ENCODE measurements at places on chromosomes 2 and 18.

GRCh38 chr2:14517731-14518130 lies 114.8 kb upstream of the LRATD1 start:
- no peak for DNase-seq

GRCh38 chr2:209534228-209534627 lies 110.4 kb downstream of the MAP2 start:
- DNase-seq: no peak

- no peak for DNase-seq
These were observed 48.1 kb downstream of the CHN1 start for GRCh38 chr2:174957050-174957449.

GRCh38 chr2:224472827-224473226 lies 70.9 kb upstream of the FAM124B start:
- no peak for DNase-seq

DNA sequence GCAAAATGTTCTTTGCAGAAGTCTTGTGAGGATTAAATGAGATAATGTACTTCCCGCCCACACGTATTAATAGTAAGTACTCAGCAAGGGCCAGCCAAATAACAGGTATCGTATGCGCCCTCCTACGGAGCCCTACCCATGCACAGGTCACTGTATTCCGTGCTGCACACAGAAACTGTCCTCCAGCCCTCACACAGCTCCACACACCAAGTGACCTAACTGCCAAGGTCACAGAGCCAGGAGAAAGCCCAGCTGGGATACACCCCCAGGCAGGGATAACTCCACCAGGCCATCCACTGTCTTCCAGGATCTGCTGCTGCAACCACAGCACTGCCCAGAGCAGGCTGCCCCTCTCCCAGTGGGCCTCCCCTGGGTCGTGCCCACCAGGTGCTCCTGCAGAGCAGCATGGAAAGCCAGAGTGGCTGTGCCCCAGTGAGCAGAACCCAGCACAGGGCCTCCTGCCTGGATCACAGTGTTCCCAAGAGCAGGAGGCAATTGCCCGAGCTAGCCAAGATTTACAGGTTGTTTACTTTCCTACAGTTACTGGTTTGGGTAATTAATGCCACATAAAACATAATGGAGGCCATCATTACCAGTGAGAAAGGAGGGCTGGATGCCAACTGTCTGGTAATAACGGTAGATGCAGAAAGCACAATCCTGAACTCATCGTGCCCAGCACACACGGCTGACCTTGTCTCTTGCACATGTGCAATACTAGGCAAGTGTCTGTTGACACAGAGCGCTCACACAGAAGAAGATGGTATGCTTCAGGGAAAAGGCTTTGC lies 24.4 kb downstream of the TFCP2L1 start:
- no peak for DNase-seq

GRCh38 chr2:233053928-233054784 lies 6.0 kb upstream of the INPP5D start:
- DNase-seq: no peak

DNA sequence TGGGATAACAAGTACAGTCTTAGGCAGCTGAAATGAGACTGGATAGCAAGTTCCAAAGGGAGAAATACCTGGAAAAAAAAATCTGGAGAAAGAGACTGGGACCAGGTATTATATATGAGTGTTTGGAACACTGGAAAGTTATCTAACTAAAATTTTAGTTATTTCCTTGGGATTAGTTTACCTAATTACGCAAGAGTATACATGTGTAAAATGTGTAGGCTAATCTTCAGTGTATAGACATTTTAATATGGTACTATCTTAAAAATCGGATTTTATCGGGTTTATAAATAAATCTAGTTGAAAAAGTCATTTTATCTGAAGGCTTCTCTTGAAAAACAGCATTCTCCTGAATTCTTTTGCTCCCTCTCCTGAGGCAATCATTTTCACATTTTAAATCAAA lies 3.9 kb downstream of the EPB41L5 start:
- no peak for DNase-seq

DNA sequence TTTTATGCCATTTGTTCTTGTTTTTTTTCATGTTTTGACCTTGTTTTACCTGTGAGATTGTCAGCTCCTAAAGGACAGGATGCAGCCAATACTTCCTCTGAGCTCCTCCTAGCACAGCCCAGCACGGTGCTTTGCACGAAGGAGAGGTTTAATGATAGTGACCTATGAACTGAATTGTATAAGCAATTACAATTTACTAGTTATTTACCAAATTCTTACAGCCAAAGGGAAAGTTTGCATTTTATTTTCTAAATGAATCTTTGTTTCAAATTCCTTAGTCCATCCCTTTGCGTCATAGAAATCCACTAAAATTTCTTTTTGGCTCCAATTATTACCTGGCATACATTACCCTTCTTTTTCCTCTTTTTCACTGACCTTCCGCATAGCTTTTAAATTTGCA lies 326.1 kb downstream of the TDRD15 start:
- DNase-seq: no peak

- DNase-seq: no peak
These were observed 27.3 kb upstream of the INHBB start for GRCh38 chr2:120318626-120319025.

DNA sequence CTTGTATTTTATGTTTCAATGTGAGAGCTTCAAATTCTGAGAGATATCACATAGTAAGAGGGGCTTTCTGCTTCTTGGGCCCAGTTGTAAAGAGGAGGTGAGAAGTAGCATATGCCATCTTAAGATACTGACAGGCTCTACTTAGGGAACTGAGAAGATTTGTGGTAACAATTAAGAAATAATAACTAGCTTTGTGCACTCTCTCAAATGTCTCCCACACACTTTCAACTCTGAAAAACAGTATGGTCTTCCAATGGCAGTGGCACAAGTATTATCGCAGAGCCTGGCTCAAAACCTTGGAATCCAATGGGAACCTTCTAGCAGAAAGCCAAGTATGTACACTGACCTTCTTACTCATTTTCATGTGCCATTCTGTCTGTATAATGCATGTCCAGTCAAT lies 80.3 kb upstream of the FAM237A start:
- no peak for DNase-seq

DNA sequence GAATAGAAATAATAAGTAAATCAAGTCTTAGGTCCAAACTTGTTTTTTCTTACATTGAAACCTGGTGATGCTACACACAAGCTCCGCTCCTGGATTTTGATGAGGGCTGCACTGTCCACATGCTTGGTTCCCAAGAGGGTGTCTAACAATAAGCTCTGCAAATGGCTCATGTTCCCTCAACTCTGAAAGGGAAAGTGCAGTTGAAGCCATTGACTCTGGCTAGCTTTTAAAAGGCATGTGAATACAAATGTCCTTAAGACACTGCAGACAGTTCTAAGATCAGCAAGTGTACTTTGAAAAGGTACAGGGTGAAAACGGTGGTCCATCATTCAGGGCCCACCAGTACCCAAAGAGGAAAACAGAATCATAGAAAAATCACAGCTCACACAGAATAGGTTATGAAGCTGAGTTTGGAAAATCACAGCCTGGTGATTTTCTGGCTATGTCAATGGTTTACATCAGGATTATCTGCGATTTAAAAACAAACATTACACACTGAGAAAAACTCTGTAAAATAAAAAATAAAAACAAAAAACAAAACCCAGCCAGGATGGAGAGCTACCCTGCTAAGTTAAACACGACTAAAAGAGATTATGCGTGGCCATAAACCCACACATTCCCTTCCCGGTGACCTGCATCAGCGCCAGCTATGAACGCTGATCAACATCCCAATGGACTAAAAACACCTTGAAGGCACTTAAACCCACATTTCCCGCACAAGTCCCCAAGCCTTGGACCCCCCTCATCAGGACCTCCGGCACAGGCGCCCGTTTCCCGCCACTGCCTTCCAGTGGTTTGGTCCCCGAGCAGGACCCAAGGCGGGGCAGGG lies 554 bp downstream of the PFN4 start:
- no peak for DNase-seq

DNA sequence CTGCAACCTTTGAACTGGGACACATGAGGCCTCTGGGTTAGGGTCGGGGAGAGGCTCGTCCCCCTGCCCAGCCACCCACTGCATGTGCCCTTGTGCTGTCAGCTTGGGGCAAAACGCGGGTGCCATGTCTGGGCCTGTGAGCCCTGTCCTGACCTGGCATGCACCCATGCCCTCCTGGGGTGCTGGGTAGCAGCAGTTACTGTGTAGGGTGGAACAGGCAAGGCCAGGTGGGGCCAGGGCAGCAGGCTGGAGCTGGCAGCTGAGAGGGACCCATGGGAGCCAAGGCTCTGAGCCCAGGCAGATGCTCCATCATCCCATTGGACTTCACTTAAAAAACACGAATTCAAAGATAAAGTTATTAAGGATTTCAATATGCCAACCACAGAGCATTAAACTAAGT lies 133.8 kb upstream of the REV1 start:
- DNase-seq: no peak

- no peak for DNase-seq
These were observed 1675.9 kb upstream of the CELF4 start for GRCh38 chr18:39241534-39241933.

- DNase-seq: no peak
These were observed 64.9 kb downstream of the HS1BP3 start for GRCh38 chr2:20585710-20586594.

DNA sequence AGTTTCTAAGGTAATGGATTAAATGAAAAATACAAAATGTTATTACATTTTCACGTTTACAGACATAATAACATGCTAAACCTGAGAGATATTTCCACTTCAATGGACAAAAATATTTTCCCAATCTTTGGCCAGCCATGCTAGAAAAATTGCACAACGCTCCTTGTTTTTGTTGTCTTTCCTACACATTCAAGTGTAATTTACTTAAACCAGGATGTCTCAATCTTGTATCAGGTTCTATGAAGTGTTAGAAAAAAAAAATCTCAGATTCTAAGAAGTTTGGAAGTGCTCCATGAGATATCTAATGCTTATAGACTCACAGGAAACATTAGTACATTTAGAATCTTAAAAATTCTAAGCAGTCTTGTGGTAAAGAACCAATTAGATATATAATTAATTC lies 141.8 kb upstream of the SLC35G4 start:
- no peak for DNase-seq

- DNase-seq: no peak
These were observed 185.2 kb upstream of the APCDD1 start for GRCh38 chr18:10269261-10269660.

- no peak for DNase-seq
These were observed 19.0 kb downstream of the PASK start for GRCh38 chr2:241130316-241130715.

DNA sequence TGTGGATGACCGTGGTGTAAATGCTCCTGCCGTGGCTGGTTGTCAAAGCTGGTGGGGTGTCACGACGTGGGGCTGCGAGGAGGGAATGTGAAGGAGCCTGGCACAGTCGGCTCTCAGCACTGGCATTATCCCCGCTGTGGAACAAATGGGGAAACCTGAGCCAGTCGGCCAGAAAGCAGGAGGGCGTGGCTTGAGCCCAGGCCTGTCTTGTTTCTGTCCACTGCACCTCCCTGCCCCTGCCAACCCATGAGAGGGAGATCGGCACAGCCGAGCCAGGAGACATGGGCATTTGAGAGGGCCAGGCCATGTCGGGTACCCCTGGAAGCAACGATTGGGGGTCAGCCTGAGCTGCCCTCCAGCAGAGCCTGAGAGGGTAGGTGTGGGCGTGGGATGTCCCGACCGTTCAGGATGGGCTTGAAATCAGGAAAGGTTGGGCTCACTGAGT lies 44.5 kb downstream of the PDIA6 start:
- no peak for DNase-seq

GRCh38 chr18:37920865-37921264 lies 355.3 kb upstream of the CELF4 start:
- no peak for DNase-seq

DNA sequence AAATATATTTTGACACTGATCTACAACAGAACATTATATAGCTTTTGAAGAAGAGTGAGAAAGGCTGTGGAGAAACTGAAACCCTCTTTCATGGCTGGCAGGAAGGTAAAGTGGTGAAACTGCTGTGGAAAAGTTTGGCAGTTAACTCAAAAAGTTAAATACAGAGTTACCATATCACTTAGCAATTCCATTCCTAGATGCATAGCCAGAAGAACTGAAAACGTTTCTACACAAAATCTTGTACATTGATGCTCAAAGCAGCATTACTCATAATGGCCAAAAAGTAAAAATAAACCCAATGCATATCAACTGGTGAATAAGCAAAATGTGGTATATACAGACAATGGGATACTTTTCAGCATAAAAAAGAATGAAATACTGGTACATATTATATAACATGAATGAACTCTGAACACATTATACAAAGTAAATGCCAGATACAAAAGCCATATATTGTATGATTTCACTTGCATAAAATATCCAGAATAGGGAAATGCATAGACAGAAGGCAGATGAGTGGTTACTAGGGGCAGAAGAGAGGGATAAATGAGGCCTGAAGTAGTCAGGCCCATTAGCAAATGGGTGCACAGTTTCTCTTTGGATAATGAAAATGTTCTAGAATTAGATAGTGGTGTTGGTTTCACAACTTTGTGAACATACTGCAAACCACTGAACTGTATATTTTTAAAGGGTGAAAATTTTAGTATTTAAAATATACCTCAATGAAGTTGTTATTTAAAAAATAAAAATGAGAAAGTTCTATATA lies 114.3 kb downstream of the DYM start:
- no peak for DNase-seq
